ENCODE measurements at places on chromosomes 3 and 15.

- DNase-seq = no peak
Observed at GRCh38 chr15:74547616-74548015, 6.6 kb downstream of the ARID3B start.

- peak; percentile 93 for DNase-seq
Observed at GRCh38 chr3:191412759-191413158, 48.2 kb upstream of the PYDC2 start.

DNA sequence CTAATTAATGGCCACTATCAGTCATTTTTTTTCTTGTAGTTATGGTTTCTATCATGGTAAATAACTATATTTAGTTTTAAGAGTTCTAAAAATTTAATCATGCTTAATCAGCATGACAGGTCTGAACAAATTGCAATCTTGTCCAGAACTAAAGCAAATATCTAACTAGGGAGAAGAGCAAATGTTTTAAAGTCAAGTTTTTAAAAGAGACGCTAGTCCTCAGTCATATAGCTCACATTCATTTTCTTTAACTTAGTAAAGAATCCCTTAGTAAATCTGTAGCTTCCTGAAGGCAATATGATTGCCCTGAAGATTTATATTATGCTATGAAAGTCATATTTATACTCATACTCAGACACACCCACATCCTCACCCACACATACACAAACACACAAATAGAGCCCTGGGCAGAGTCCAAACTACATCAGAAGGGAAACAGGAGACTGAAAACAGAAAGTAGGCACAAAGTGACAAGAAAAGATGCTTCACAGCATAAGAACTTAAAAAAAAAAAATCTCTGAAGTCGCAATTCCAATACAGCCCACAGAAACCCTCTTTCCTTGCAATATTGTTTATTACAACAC, 1149.1 kb downstream of the SI start:
- no peak for DNase-seq

GRCh38 chr15:27722102-27722501, 377.0 kb downstream of the OCA2 start:
- DNase-seq = no peak

- no peak for DNase-seq
Observed at GRCh38 chr3:103271575-103271974, 836.8 kb downstream of the ZPLD1 start.

DNA sequence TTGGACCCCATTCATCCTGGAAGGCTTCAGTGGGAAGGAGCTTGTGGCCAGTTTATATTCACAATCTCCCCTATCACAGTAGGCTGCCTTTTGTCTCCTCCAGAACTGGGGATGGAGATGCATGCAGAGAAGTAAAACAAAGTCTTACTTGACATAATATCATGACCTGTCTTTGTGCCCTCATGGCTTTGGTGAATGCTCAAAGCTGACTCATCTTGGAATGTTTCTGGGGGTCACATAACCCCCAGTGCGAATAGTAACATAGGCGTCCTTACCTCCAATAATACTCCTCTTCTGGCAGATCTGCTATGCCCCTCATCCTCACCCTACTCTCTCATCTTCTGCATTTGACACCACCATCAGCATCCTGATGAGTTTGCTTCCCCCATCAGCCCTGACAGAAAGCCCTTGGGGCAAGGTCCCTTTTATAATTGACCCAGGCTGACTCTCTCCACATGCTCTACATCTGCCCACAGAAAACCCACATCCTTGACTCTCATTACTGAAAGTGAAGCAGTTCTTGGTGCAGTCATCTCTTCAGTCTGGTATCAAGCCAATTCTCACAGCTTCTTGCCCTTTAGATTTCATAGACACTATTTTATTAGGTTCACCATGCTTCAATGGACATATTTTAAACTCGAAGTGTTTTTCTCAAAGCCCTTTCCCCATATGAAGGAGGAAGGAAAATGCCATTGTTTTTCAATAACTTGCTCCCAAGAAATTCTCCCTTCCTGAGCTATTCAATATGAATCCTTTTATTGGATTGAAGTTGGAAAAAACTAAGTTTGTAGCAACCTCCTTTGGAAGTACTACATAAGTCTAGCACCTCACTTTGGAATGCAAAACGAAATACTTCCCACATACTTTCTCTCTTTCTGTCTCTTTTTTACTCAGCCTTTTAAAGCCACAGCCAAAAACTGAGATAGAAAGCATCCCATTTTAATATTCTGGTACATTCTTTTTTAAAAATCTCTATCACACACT, 36.6 kb downstream of the OSTN start:
- peak; percentile 63 for DNase-seq

DNA sequence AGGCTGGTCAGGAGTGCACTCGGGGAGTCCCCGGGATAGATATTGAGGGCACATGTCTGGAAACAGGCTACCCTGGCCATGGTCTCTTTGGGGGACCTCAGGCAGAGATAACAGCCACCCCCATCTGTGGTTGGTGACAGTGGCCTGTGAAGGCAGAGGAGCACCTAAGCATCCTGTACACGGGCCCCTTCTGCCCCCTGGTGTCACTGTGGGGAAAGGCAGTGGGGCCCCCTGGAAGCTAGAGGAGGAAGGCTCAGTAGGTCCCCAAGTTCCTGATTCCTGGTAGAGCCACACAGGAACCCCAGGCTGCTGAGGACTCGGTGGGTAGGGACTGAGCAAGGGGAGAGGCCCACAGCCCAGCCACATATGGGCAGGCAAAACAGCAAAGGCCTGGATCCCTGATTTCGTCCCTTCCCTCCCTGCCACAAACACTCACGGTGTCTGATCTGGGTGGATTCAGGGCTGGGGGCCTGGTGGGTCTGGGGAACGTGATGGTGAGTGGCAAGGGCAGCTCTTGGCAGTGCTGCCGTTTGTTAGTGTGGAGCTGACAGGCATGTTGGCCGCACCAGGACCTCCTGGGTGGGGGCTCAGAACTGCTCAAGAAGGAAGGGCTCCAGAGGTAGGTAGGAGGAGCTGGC, 14.1 kb upstream of the CXCR6 start:
- peak; percentile 38 for DNase-seq

GRCh38 chr15:70185251-70185711, 87.6 kb upstream of the TLE3 start:
- DNase-seq = no peak

GRCh38 chr3:66506154-66506553, 5.3 kb upstream of the LRIG1 start:
- no peak for DNase-seq

DNA sequence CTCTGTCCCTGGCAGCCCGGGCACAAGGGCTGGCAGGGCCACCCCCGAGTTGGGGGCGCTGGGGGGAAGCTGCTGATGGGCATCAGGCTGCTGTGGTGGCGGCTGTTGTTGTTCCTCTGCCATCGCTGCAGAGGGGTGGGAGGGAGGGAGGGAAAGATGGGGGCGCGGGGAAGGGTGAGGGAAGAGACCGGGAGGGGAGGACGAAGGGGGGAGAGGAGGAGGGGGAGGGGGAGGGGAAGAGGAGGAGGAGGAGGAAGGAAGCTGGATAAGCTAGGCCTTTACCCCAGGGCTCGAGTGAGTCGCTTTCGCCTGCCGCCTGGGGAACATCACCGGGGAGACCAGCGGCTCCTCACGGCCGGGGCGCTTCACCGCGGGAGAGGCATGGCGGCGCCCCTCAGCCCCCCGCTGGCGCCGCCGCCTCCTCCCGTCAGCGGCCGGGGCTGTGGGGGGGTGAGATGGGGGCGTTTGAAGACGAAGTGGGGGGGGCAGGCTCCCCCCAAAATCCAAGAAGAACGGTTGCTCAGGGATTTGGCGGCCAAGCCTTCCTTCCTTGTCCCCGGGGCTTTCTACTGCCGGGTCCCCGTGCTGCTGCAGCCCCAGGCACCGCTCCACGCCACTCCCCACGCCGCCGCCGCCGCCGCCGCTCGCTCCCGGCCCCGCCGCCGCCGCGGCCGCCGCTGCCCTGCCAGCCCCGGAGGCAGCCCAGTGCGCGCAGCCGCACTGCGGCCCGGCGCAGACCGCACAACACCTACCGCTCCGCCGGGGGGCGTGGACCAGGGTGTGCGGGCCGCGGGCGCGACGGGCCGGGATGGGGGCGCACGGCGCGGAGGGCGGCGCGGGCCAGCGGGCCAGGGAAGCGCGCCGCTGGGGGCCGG, at the start of gene RFX7:
Gene RFX7 (minus strand): TSS at position 717 of the 875 bp plus-strand sequence. CDS start 594 bp downstream, at position 123.
- DNase-seq = peak; percentile 81

GRCh38 chr3:79253271-79253670, 514.5 kb downstream of the ROBO1 start:
- DNase-seq = no peak

GRCh38 chr15:101307048-101307896, 12.2 kb upstream of the SNRPA1 start:
- DNase-seq = no peak

- peak; percentile 85 for DNase-seq
Observed at GRCh38 chr15:82571722-82572222, 31.5 kb upstream of the RPS17 start.

- peak; percentile 98 for DNase-seq
Observed at GRCh38 chr3:98972155-98972554, 70.7 kb upstream of the DCBLD2 start.

- no peak for DNase-seq
Observed at GRCh38 chr3:130548356-130548755, 31.4 kb downstream of the COL6A6 start.

GRCh38 chr3:134690226-134690625, 39.4 kb upstream of the KY start:
- no peak for DNase-seq

- peak; percentile 49 for DNase-seq
Observed at GRCh38 chr3:19891740-19892139, 42.3 kb downstream of the EFHB start.

DNA sequence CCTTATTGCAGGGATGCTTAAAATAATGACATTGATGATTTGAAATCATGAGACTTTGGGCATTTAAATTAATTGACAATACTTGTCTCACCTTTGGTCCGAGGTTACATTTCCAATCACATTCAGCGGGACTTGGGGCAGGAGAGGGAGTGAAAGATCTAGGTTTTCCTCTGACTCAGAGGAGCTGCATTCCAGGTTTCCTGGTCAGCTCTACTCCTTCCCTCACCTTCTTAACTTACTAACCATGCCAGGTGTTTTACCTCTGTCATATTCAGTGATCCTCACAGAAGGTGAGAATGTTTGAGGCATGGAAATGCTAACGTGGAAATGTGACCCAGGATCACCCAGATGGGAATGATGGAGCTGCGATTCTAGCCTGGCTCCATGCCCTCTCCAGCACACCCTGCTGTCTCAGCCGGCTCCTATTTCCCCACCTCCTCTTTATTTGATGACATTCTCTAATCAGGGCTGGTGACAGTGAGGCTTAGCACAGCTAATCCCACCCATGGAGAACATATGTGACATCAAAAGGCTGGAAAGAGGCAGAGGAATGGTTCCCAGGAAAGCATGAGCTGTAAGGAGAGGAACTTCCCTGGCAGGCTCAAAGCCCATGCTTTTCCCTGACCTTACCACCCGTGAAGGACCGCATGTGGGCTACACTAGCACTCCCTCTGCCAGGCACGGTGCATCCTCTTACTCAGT, 38.7 kb downstream of the THSD4 start:
- DNase-seq = peak; percentile 60

- DNase-seq = no peak
Observed at GRCh38 chr3:16658004-16658924, 53.0 kb upstream of the DAZL start.

DNA sequence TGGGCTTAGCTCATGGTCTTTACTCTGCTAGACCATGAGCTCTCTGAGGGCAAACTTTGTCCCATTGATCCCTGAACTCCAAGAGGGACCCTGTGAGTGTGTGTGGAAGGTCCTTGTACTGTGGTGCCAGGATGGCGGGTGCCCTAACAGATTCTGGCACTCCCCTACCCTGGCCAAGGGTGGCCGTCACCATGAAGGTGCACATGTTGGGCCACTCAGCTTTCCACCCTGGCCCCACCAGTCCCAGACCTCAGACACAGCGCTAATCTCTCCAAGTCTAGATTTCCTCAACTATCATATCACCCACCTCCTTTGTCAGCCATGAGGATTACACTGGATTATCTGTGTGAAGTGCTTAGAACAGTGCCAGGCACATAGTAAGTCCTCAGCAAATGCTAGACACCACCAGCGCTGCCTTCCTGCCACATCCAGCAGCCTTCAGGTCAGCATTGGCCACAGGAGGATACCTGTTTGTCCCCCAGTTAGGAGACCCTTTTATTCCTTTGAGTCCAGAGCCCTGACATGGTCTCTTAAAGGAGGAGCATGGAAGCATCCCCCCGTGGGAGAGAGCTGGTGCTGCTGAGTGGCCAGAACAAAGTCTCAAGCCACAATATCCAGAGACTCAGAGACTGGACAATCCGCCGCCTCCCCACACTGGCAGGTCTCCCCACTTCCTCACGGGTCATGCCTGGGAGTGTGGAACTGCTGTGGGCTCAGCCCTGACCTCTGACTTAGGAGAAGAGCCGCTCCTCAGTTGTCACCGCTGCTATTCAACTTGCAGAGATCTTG, 44.5 kb upstream of the SLCO2A1 start:
- DNase-seq = no peak

- no peak for DNase-seq
Observed at GRCh38 chr3:175187586-175187985, 328.5 kb downstream of the NAALADL2 start.

DNA sequence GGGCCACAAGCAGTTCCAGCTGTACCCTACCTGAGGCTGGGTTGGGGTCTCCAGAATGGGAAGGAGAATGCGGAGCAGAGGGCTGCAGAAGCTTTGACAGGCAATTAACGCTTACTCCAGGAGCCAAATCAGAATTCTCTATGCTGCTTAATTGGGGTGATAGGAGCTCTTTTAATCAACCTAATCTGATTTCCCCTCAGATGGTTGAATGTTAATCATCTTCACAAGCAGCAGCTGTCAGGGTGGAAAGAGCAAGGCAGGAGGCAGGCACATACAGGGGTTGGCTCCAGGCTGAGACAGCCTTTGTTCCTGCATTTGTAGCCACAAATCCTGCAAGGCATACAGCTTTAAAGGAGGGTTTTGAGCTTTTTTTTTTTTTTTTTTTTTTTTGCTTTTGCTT, 2.6 kb downstream of the CILP start:
- no peak for DNase-seq

- no peak for DNase-seq
Observed at GRCh38 chr3:194287374-194287773, 63.8 kb downstream of the CPN2 start.

GRCh38 chr3:52973806-52974205, 72.1 kb downstream of the SFMBT1 start:
- DNase-seq = no peak

DNA sequence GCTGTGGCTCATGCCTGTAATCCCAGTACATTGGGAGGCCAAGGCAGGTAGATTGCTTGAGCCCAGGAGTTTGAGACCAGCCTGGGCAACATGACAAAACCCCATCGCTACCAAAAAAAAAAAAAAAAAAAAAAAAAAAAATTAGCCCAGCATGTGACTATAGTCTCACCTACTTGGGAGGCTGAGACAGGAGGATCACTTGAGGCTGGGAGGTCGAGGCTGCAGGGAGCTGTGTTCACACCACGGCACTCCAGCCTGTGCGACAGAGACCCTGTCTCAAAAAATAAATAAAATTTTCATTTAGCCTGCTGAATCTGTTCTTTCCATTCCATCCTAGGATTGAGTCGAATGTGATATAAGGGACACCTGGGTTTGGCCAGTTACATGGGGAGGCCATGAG, 14.6 kb upstream of the PRICKLE2 start:
- no peak for DNase-seq

All from fibroblast of skin of scalp (primary cell).